A172 (cell line): ENCODE measurements at places on chromosomes 16 and 17. TPM values are rescaled to one million over a fixed set of nuclear protein-coding genes. Genes with fewer than 3 reads are reported as not detected.

C16orf74 gene
- total RNA-seq, result 10.9 and 11.1 TPM in 2 replicates

HLF gene
- 0.12 TPM in 1 of 2 replicates, not detected in the other for total RNA-seq

CLEC3A gene
- not detected in 2 replicates for total RNA-seq

GRCh38 chr16:23863511-23864422, 28.0 kb downstream of the PRKCB start:
- DNase-seq, result no peak
